ENCODE measurements at places on chromosomes 5 and 9.

GRCh38 chr9:77498891-77499290 lies 149.2 kb downstream of the GNA14 start:
- DNase-seq = no peak

GRCh38 chr5:155631116-155631515 lies 617.6 kb downstream of the KIF4B start:
- no peak for DNase-seq

DNA sequence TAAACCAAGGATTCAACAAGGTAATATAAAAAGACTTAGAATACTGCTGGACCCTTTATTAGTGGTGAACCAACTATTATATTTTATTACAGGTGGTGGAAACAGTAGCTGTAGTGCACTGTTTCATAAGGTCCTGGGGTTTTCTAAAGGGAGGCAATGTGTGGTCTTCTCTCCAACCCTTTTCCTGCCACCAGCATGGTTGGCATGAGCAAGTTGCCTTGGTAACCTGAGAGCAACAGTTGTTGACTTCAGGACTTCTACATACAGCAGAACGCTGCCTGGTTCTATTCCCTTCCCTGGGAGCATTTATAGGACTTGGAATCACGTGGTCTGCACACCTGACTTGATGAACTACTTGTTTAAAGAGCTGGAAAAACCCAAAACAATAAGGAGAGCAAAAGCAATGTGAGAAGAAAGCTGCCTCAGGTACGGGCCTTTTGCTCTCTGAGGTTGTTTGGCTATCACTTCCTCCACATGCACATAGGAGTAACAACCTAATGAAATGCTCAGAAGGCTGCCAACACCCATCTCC lies 81.1 kb upstream of the RAI14 start:
- no peak for DNase-seq

GRCh38 chr9:127878001-127878651 lies 651 bp upstream of the AK1 start:
- no peak for DNase-seq

DNA sequence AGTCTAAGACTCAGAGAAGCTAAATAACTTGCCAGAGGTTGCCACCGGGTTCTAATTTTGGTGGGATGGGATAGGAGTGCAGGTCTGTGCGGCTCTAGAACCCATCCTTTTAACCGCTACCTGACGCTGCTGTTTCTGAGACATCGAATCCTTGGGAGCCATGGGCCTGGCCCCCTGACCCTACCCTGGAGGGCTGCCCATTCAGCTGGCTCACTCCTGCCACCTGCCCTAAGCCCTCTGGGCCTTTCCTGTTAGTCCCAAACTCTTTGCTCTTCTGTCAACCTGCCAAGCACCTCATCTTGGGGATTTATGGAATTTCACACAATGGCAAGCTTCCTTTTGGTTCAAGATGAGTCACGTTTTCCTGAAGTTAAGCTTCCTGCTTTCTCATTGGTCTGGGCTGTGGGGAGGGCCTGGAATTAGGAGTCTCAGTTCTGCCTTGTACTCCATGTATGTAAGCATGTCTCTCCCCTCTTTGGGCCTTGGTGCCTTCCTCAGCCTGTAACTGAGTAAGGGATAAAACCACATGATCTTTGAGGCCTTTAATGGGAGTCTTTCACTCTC lies 26.6 kb downstream of the ENHO start:
- DNase-seq = no peak

- no peak for DNase-seq
Observed at GRCh38 chr5:114265432-114266060, 96.3 kb upstream of the KCNN2 start.
